Ovary (tissue), 10 donors: ENCODE measurements at places on chromosomes 4 and X.

DNA sequence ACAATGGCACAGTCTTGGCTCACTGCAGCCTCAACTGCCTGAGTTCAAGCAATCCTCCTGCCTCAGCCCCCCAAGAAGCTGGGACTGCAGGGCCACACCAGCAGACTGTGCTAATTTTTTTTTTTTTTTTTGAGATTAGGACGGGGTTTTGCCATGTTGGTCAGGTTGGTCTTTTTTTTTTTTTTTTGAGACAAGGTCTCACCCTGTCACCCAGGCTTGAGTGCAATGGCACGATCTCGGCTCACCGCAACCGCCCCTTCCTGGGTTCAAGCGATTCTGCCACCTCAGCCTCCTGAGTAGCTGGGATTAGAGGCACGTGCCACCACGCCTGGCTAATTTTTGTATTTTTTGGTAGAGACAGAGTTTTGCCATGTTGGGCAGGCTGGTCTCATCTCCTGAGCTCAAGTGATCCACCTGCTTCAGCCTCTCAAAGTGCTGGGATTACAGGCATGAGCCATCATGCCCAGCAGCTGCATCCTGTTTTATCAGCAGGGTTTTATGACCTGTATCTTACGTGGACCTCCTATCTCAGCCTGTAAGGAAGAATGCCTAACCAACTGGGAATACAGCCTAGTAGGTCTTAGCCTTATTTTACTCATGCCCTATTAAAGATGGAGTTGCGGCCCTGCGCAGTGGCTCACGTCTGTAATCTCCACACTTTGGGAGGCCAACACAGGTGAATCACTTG lies 13.2 kb upstream of the MRPL1 start:
- no peak for DNase-seq

- DNase-seq, result no peak
These were observed 116.4 kb upstream of the BEND4 start for GRCh38 chr4:42268824-42269223.

DNA sequence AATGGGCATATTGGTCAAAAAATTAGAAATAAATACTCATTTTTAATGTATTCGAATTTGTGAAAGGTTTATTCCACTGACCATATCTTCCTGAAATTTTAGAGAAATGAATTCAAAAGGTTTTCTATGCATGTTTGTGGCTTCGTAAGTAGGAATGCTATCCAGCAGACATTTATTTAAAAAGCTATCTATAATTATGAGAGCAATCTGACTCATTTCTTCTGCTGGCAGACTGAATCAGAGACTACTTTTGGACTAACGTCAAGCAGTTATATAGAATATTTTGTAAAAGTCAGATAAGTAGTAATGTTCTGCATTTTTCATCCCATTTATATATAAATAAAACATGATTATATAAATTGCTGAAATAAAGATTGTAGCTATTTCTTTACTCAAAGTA lies 125.0 kb downstream of the SPCS3 start:
- DNase-seq, result no peak

DNA sequence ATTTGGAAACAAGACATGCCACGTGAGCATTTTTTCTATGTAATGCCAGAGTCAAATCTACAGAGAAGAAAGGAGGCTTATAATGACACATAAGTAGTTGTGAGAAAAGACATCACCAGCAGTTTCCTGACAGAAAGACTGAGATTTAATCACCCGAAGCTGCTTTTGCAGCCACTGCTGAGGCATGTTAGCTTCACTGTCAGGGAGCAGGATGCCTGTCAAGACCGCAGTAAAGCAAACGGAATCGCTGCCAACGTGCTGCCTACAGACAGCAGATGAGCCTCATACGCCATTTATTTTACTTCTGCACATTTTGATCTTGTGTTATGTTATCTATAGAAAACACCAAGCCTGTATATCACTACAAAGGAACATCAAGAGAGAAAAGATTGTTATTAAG lies 68.7 kb upstream of the NDST3 start:
- DNase-seq, result no peak

GRCh38 chr4:55407119-55407518 lies 11.4 kb downstream of the TMEM165 start:
- DNase-seq, result no peak

- no peak for DNase-seq
These were observed 102.3 kb downstream of the ENPP6 start for GRCh38 chr4:184115399-184115798.

DNA sequence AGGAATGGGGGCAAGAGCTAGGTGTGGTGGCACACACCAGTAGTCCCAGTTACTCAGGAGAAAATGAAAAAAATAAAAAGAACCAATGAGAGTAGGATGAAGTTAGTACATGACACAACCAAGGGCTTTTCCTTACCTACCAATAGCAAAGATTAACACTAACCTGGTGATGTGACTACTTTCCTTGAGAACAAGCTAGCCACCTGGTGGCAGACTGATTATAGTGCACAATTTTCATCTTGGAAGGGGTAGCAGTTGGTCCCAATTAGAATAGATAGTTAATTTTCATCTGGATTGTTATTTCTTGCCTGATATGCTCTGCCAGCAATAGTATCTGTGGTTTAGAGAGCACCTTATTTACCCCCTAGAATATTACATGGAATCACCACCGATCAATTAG lies 1216.8 kb upstream of the PABPC4L start:
- no peak for DNase-seq
